Amygdala (tissue), 56 donors: ENCODE measurements at places on chromosomes 5 and 9.

- DNase-seq = no peak
Observed at GRCh38 chr9:98185611-98186171, 6.7 kb downstream of the CORO2A start.

GRCh38 chr9:21527579-21527978, 45.5 kb upstream of the IFNE start:
- DNase-seq = no peak

DNA sequence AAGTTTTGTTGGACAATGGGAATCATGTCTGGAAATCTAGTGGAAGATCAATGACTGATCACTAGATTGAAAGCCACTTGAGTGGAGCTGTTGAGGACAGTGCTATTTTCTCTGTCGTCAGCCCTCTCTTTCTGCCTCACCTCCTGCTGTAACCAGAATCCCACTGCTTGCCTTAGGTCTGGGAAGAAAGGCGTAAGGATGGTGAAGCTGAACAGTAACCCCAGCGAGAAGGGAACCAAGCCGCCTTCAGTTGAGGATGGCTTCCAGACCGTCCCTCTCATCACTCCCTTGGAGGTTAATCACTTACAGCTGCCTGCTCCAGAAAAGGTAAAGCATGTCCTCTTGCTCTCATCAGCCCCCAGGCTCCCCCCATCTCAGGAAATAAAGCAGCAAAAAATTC, 1.1 kb downstream of the NSG2 start:
- no peak for DNase-seq

DNA sequence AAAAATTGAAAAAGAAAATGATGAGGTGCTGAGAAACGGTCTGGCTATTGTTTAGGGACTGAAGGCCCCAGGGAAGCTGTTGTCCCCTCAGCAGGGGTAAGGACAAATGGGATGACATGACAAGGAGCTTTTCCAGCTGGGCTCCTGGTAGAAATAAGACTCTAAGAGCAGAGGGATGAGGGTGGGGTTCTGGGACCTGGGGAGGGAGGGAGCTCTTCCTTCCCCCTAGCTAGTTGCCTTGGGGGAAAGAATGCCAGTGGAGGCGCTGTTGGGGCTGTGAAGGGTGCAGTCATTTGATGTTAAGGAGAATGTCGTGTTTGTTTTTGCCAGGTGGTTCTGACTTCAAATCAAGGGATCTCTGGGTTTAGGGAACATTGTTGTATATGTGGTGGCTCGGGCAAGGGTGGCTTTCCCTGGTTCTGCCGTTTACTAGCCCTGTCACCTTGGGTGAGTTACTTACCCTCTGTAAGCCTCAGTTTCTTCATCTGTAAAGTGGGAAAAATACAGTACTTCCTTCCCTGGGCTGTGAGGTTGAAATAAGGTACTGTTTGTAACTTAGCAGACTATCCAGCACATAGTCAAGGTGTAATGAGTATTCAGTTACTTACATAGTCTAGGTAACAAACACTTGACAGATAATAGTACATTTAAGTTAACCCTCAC, 47.8 kb downstream of the WWC1 start:
- no peak for DNase-seq
